ENCODE measurements at places on chromosomes 1 and 21.

DNA sequence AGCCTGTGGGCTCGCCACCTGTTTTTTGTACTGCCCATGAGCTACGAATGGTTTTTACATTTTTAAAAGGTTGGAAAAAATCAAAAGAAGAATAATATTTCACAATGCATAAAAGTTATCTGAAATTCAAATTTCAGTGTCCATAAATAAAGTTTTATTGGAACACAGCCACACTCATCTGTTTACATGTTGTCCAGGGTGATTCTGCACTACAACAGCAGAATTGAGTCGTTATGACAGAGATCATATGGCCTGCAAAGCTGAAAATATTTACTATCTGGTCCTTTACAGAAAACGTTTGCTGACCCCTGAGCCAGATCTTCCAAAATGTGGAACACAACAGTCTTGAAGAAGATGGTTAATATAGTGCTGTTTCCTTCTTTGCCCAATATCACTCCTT lies 89.4 kb downstream of the TM2D1 start:
- no peaks in the 10 kb centered on the region for H3K27me3 ChIP-seq
- H3K4me1 ChIP-seq: no peaks in the 10 kb centered on the region
- no peak overlapping the region for H3K27ac ChIP-seq
- DNase-seq: no peak
- no peak overlapping the region for H3K4me3 ChIP-seq
- no peaks in the 10 kb centered on the region for H3K36me3 ChIP-seq

- H3K27ac ChIP-seq: no peak overlapping the region
- peaks cover 3% of the 10 kb centered on the region for H3K36me3 ChIP-seq
- no peaks in the 10 kb centered on the region for H3K27me3 ChIP-seq
- peaks cover 11% of the 10 kb centered on the region for H3K4me1 ChIP-seq
- no peak for DNase-seq
Measured at GRCh38 chr1:19945914-19946313, 22.5 kb upstream of the PLA2G2E start.

DNA sequence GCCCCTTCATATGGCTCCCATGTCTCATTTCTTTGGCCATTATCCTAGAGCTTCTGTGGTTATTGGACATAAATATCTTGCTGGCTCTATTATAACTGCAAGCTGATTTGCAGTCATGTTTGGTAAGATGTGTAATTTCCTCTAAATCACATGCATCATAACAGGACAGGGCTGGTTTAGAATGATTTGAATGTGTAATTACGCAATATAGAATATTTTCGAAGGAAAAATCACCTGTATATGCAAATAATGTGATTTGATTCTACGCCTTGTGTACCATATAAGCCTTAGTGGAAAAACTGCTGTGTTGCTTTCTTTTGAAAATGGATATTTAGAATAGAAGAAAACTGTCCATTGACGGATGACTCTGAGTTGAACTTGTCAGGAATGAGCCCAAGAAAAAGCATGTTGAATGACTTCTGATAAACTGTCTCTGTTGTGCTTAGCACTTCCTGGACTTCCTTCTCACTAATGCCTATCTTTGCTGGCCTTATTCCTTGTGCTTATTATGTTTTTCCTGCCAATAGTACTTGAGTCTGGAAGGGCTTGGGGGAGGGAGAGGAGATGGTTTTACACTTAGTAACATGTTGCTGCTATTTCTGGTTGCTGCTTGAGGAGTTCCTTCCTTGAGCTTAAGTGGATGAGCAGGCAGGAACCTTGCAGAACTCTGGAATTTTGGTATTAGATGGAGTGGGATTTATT lies 6.5 kb downstream of the CACHD1 start:
- no peaks in the 10 kb centered on the region for H3K27me3 ChIP-seq
- H3K4me3 ChIP-seq: no peak overlapping the region
- no peak for DNase-seq
- no peak overlapping the region for H3K27ac ChIP-seq
- no peaks in the 10 kb centered on the region for H3K36me3 ChIP-seq
- H3K4me1 ChIP-seq: peaks cover 67% of the 10 kb centered on the region

DNA sequence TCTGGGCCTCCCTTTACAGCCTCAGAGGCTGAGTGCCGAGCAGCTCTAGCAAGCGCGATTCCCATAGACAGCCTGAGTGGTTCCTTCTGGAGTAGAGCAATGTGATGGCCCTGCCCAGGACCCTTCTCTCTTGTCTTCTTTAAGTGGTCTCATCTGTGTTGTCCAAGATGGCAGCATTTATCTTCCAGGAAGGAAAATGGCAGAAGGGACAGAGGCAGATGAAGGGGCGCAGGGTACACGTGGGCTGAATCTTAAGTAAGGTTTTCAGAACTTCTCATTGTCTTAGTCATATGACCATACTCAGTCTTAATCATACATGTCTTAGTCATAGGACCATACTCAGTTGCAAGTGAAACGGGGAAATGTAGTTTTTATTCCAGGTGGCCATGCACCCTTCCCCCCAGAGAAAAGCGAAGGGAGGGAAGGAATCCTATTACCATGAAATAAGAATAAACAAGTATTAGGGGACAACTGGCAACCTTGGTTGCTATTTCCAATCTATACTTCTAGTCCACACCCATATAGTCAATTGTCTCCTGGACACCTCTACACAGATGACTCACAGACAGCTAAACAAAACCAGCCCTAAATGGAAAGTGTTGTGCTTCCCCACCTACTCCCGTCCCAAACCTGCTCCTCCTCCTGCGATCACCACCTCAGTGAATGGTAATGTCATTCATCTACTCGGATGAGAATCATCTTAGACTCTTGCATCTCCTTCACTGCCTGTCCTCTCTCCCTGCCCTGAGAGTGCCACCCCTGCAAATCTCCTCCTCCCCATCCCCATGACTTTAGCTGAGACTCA lies 13.3 kb downstream of the OVAAL start:
- no peak overlapping the region for H3K4me3 ChIP-seq
- no peak for DNase-seq
- H3K27me3 ChIP-seq: peaks cover 3% of the 10 kb centered on the region
- no peaks in the 10 kb centered on the region for H3K36me3 ChIP-seq

DNA sequence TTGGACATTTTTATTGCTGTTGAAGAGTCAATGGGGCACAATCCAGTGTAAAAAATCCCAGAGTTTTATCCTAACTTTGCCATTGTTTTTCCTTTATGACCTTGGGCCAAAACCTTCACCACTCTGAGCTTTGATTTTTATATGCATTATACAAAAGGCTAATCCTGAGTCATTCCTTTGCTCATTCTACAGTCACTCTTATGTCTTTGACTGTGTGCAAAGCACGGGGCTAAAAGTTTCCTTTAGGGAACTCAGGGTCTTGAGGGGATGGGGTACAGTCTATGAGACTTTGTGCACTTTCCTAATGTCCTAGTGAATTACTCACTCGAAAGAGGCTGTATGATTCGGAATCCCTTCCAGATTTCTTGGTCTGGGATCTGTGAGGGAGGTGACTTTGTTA lies 543.2 kb upstream of the CAMK1G start:
- no peaks in the 10 kb centered on the region for H3K4me1 ChIP-seq
- H3K4me3 ChIP-seq: no peak overlapping the region
- H3K27me3 ChIP-seq: no peaks in the 10 kb centered on the region
- H3K27ac ChIP-seq: no peak overlapping the region

GRCh38 chr1:37089750-37090149 lies 55.4 kb upstream of the GRIK3 start:
- H3K36me3 ChIP-seq: no peaks in the 10 kb centered on the region
- DNase-seq: no peak
- H3K4me3 ChIP-seq: no peak overlapping the region
- no peaks in the 10 kb centered on the region for H3K4me1 ChIP-seq
- H3K27ac ChIP-seq: no peak overlapping the region

GRCh38 chr1:159084867-159085266 lies 8.3 kb upstream of the AIM2 start:
- H3K27ac ChIP-seq: no peak overlapping the region
- no peaks in the 10 kb centered on the region for H3K36me3 ChIP-seq
- no peak for DNase-seq
- no peaks in the 10 kb centered on the region for H3K4me1 ChIP-seq
- no peaks in the 10 kb centered on the region for H3K27me3 ChIP-seq

- peaks cover 4% of the 10 kb centered on the region for H3K4me1 ChIP-seq
- DNase-seq: no peak
- H3K36me3 ChIP-seq: no peaks in the 10 kb centered on the region
Measured at GRCh38 chr1:111203681-111204200, 3.3 kb upstream of the DENND2D start.

DNA sequence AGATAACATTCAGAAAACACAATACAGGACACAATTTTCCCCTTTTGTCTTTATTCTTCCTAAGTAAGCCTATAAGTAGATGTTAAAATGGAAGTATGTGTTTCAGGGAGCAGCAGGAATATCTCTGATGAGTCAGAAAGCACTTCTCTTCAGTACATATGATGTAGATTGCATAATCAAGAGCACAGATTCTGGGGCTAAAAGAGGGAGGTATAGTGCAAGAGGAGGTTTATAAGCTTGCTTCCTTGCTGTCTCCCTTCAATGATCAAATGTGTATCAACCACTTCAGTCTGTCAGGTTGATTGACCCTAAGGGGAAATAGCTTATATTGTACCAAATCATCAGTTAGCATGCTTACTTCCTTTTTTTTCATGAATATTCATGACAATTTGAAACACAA lies 822.8 kb downstream of the BRINP3 start:
- no peak overlapping the region for H3K4me3 ChIP-seq
- H3K27me3 ChIP-seq: no peaks in the 10 kb centered on the region
- no peak for DNase-seq
- H3K36me3 ChIP-seq: no peaks in the 10 kb centered on the region
